ENCODE measurements at places on chromosomes 12 and 14.

DNA sequence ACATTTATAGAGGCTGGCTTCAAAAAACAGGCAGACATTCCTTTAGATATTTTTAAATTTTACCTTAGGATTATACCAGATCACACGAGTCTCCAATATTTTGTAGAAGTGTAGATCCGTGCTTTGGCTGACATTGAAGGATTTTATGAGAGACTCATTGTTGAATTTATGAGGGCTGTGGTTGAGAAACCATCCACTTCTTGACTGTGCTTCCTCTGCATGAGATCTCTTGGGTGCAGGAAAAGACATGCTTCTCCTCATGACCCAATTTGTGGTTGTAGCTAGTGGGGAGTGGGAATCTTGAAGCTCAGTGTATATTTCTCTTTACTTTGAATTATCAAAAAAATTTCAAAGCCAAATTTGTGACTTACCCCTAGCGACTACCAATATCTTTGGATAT is 36.7 kb upstream of the NKX2-8 start:
- no peak for DNase-seq

DNA sequence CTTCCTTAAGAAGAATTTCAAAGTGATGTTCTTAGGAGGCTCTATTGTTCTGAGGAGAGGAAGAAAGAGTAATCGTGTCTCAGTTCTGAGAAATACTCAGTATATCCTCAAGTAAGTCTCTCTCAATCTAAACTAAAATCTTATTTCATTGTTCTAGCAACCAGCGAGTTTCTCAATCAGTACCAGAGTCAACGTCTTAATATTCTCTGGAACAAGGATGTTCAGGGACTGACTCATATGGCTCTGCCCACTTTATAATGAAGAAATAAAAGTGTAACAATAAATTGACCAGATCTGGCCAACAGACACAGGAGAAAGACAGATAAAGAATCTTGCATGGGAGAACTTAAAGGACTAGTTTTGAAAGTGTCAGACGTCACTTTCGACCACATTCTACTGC is 469.8 kb upstream of the FLRT2 start:
- no peak for DNase-seq

DNA sequence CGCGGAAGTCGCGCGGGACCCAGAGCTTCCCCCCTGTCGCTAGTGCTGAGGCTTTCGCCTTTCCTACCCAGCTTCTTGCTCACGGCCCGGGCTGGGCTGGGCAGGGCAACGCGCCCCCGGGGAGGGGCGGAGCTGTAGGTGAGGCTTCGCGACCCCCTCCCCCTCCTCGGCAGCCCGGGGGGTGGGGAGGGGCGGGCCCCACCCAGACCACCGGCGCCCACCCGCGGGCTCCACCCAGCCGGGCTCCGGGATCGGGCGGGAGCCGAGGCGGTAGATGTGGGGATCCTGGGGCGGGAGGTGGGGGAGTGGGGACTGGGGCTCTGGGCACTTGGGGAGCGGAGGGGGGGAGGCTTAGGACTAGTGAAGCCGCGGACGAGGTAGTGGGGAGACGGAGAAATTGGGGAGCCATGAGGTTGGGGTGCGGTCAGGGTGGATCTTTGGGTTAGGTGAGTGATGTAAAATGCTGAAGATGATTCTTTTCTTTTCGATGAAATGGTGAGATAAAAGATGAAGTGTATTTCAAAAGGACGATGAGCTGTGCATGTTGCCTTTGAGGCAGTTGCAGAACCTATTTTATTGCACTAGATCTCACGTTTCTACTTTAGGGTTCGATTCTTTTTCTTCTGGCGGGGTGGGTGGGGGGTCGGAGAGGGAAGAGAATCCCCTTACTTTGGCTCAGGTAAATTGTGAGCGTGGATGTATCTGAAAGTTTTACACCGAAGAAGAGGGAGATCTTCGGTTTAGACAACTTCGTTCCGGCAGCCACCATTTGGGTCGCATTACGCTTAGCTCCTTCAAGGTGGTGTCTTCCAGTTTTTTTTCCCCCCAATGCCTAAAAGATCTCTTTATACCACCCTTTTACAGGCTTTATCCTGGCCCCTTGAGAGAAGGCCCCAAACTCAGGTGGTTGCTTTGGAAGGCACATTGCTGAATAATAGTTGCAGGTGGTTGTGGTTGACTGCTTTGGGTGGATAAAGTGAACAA is 619 bp downstream of the ERC1 start:
- DNase-seq = peak; percentile 79

- DNase-seq = no peak
Measured at GRCh38 chr12:120175537-120175936, 19.0 kb downstream of the GCN1 start.

DNA sequence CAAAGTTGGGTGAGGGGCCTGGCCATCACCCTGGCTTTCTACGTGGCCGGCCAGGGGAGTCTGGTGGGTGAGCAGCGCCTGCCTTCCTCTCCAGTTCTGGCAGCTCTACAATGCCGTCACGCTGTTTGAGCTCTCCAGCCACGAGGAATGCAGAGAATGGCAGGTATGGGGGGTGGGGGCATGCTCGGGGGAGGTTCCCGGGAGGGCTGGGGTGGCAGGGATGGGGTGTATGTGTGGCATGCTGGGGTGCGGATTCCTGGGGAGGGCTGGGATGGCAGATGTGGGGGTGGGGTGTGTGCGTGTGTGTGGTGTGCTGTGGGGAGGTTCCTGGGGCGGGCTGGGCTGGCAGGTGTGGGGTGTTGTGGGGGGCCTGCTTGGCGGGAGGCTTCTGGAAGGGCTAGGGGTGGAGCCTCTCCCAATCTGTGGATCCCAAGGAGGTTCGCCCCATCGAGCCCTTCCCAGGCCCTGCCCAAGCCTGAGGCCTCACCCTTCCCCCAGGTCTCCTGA is 18.5 kb downstream of the RHOF start:
- DNase-seq = no peak

DNA sequence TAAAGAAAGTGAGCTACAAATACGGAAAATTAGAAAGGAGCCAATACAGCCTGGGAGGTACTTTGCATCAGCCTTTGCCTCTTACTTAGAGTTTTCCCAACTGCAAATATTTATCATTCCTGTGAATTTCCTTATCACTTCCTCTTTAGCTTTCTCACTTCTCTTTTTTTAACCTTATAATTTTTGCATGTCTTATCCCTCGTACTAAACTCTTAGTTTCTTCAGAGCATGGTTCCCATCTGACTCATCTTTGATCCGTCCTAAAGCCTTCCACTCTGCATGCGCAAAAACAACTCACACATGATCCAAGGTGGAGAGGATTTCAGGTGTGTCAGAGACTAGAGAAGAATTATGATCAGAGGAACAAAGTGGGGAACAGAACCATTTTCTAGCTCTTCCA is 9.6 kb upstream of the SNAPC1 start:
- DNase-seq = no peak

GRCh38 chr14:101991352-101991751 is 27.0 kb downstream of the DYNC1H1 start:
- DNase-seq = no peak

GRCh38 chr12:43579206-43579605 is 27.2 kb upstream of the ADAMTS20 start:
- DNase-seq = no peak

DNA sequence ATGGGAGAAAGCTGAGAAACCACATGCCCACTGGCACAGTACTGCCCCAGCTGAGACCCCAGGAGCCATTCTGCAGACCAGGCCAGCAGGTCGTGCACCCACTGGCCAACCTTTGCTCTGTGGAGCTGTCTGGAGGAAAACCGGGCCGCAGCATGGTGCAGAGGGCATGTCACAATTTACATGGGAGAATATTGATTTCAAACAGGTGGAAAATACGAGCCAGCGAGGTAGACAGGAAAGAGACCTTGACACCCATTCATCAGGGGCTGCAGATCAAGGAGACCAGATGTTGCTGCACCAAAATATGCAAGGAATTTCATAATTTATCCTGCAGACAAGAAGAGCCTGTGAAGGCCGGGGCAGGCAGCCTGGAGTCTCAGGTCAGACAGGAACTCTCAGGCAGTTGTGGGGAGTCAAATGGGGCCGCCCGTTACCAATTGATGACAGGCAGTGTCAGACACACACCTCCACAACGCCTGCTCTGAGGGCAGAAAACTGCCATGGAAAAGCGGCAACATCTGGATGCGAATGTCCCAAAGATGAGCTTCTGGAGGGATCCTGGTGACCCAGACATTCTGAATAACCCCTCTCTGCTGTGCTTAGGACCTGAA is 74.6 kb upstream of the BCL11B start:
- no peak for DNase-seq

DNA sequence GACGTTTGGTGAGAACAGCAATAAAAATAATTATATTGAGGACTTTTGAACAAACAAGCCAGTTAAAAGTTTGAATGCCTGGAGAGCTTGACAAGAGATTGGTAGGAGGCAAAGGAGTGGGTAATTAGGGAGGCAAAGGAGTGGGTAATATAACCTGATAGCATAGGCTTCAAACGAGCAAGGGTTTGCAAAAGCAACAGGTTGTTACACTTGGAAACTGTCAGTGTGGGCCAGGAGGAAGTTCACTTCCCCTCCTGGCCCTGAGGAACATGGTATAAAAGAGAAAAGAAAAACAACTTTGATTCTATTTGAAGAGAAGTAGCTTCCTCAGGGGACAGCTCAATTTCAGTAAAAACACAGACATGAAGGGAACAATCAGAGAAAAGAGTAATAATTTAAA is 121.7 kb downstream of the CCER1 start:
- DNase-seq = no peak

DNA sequence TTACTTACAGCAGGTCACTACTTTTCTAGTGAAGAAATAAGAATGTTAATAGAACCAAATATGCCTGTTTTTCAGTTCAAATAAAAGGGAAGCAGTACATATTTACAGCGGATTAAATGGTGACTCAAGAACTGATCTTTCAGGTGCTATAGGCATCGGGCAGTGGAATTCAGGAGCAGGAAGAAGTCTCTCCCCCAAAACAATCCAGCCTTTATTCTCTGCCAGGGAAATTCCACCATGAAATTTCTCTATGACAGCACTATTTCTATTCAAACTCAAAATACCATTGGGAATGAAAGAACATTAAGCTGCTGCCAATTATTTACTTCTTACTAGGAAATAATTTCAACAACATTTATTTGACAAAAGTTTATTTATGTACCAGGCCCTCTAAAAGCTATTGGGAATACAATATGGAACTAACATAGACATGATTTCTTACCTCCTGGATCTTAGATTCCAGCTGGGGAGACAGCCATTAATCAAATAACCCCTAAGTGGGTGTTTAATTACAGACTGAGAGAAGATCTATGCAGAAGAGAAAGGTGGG is 60.3 kb upstream of the KRR1 start:
- no peak for DNase-seq

DNA sequence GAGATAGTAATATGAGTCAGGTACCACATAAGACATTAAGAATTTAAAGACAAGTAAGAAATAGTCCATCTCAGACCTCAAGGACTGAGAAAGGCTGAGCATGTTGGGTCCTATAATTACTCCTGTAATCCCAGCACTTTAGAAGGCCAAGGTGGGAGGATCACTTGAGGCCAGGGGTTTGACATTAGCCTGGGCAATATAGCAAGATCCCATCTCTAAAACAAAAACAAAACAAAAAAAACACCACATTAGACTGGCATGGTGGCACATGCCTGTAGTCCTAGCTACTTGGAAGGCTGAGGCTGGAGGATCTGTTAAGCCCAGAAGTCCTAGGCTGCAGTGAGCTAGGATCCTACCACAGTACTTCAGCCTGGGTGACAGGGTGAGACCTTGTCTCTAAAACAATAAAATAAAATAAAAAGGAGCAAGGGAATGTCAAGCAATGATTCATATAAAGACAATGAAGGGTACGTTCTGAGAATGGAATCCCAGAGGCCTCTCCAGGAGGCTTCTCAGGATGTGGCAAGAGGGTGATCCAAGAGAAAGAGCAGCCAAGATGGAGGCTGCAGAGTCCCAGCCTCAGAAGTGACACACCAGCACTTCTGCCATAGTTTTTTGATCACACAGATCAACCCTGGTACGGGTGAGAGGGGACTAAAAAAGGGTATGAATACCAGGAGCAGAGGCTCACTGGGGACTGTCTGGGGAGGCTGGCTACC is 206.4 kb downstream of the CRADD start:
- no peak for DNase-seq

DNA sequence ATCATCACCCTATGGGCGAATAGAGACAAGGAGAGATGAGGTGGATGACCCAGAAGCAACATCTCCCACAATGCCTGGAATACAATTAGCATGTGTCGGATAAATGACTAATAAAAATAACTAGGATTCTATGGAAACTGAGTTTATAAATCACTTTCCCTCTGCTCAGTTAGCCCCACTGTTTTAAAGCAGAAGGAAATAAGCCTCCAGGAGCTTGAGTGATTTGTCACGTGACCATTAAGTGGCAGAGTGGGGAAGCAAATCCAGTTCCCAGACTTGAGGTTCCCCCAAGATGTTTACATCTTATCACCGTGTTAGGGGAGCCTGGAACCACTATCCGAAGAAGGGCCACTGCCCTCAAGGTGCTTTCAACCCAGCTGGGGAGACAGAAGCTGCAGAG is 136.5 kb upstream of the CCND2 start:
- DNase-seq = no peak

DNA sequence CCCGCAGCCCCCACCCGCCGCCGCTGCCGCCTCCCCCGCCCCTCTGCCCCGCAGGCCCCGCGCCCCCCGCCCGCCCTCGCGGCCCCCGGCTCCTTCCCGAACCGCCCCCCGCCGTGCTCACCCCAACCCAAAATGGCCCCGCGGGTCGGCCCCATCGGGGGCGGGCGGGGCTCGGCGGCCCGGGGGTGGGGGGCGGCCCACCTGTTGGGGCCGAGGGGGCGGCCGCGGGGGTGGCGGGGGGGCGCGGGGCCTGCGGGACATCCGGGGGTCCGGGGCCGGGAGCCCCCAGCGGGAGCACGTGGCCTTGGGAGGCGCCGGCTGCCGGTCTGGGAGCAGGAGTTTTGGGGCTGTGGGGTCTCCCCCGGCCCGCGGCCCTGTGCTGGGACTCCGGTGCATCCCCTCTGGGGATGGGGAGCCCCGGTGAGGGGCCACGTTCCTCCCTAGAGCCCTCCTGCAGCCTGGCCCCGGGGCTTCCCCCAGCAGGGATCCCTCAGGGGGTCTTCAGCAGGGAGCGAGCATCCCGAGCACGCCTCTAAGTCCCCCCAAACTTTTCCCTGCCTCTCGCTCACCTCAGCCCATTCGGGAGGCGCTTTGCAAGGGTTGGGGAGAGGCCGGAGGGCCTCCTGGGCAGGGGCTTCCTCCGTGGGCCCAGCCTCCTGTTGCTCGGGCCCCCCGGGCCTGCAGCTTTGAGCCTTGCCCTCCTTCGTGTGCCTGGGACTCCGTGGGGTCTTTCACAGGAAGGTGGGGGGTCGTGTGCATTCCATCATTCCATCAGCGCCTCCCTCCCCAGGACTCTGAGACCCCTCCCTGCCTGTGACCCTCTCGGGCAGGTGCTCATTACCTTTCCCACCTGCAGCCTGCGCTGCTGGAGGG is 710 bp downstream of the MTA1 start:
- no peak for DNase-seq

- DNase-seq = peak; percentile 3
Measured at GRCh38 chr12:119835068-119835467, 42.1 kb downstream of the CIT start.

GRCh38 chr12:26402648-26403047 is 207.3 kb downstream of the SSPN start:
- peak; percentile 3 for DNase-seq

Data from ELF-1 (cell line).